ENCODE measurements at places on chromosomes 2 and 18.

- peak; percentile 73 for DNase-seq
Observed at GRCh38 chr18:10291568-10291981, 162.9 kb upstream of the APCDD1 start.

DNA sequence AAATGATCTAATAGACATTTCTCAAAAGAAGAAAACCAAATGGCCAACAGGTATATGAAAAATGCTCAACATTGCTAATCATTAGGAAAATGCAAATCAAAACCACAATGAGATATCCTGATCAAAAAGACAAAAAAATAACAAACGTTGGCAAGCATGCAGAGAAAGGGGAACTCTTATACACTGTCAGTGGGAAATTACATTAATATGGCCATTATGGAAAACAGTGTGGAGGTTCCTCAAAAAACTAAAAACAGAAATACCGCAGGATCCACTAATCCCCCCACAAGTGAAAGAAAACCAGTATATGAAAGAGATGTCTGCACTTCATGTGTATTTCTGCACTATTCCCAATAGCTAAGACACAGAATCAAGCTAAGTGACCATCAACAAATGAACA lies 57.7 kb upstream of the CTIF start:
- DNase-seq, result no peak

DNA sequence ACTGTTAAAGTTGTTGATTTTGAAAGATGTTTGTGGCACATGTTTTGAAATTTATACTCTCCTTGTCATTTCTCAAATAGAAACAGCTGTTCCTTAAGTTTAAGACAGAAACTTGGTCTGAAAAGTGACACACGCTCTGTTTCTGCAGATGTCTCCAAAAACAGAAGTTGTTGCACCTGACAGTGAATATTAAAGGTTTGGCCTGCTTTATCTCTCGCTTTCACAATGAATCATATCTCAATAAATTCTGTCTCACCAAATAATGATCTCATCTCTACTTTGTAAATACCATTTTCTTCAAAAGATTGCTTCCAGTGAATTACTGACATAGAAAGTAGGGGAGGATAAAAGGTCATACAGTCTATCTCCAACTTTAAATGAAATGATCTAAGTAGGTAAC lies 294.9 kb upstream of the SYT4 start:
- DNase-seq, result no peak

- DNase-seq, result no peak
Observed at GRCh38 chr18:64402636-64403035, 253.7 kb upstream of the LINC00305 start.

DNA sequence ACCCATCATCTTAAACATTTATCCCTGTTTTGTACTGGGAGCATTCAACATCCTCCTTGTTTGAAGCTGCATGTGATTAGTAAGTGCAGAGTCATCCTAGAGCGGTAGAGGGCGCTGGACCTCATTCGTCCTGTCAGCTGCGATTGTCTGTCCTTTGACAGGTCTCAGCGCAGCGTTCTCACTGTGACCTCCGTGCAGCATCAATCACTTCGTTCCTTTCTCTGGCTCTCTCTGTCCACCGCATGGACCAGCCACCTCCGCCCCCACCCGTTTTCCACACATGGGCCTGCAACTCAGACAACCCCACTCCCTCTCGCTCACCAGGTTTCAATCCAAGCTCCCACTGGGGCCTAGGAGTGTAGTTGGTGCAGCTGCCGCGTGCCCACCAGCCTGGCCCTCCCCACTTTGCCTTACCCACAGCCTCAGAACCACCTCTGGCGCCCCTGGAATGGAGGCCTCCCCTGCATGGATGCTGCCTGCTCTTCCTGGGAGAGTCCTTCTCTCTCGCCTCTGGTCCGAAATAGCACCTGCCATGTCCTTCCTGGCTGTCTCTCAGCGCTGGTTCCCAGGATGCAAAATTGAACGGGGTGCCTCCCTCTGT lies 90.5 kb downstream of the NDUFA10 start:
- DNase-seq, result peak; percentile 61

DNA sequence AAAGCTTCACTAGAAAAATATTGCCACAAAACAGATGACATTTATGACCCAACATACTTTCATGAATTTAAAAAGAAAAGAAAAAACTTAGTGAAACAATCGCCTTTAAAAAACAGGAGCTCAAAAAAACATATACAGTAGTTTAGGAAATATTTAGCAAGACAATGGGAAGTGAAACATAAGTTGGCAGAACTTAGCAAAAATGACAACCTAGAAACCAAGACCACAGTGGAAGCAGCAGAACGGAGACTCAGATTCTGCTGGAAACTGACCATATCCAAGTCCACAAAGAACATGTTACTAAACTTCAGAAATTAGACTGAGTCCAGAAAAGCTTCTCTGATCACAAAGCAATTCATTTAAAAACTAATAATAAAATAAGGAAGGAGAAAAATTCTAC lies 41.8 kb upstream of the CTAGE1 start:
- DNase-seq, result no peak

DNA sequence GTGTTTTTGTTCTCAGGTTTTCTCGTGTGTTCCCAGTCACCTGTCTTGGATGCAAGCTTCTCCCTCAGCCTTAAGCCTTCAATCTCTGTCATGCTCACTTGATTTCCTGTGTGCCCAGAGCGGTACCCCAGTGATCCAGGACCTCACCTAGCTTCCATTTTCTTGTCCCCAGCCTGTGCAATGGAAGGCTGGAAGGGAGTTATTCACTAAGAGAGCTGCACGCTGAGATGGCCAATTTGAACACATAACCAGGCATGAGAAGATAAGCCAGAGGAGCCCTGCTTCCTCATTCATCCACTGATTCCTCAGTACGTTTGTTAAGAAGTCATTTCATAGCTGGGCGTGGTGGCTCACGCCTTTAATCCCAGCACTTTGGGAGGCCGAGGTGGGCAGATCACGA lies 130.8 kb upstream of the SERPINE2 start:
- no peak for DNase-seq

DNA sequence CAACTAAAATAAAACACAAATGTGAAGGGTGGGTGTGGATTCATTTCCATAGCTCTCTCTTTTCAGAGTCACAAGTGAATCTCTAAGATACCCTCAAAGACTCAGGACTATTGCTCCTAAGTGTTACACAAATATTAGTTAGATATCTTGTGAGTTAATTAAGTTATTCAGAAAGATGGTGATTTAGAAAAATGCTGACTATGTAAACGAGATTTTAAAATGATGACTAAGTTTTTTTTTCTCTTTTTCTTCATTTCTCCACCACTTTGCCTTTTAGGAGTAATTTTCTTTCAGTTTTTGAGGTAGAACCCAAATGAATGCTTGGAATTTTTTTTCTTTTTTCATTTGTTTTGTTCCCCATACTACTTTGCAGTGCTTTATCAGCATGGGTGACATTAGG lies 479.7 kb downstream of the SPAG16 start:
- DNase-seq, result no peak

DNA sequence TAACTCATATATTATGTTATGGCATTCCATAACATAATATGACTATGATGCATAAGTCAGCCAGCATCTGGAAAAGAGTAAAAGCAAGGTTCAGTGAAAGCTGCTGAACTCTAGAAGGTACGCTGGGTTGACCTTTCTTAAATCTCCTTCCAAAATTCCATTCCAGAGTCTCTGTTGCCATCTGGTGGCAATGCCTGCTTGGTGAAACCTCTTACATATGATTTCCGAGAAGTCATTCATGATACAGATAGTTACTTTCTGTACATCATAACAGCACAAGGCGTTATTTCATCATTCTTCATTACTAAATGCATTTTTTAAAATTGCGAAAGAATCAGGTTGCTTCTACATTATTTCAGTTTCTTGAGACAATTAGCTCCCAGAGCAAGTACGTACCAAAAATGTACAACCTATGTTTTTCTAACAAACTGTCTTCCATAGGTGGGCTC lies 7.0 kb upstream of the EPG5 start:
- peak; percentile 88 for DNase-seq
